ENCODE measurements at places on chromosomes 16 and 17. TPM values are rescaled to one million over a fixed set of nuclear protein-coding genes. Genes with fewer than 3 reads are reported as not detected.

The PPP1R1B gene
- total RNA-seq = not detected

The KRTAP4-3 gene
- total RNA-seq = not detected

The TNK1 gene
- 4.0 TPM for total RNA-seq

The CIITA gene
- total RNA-seq = 0.12 TPM

GRCh38 chr17:66073384-66073783 lies 118.5 kb downstream of the CEP112 start:
- H3K27me3 ChIP-seq = no peaks in the 10 kb centered on the region
- peaks cover 23% of the 10 kb centered on the region for H3K4me1 ChIP-seq
- H3K4me3 ChIP-seq = no peak overlapping the region
- H3K27ac ChIP-seq = no peak overlapping the region
- no peak for DNase-seq

GRCh38 chr16:65697065-65697464 lies 575.2 kb upstream of the CDH11 start:
- H3K27me3 ChIP-seq = no peaks in the 10 kb centered on the region
- DNase-seq = no peak
- no peak overlapping the region for H3K27ac ChIP-seq
- H3K4me3 ChIP-seq = no peak overlapping the region
- no peaks in the 10 kb centered on the region for H3K4me1 ChIP-seq

DNA sequence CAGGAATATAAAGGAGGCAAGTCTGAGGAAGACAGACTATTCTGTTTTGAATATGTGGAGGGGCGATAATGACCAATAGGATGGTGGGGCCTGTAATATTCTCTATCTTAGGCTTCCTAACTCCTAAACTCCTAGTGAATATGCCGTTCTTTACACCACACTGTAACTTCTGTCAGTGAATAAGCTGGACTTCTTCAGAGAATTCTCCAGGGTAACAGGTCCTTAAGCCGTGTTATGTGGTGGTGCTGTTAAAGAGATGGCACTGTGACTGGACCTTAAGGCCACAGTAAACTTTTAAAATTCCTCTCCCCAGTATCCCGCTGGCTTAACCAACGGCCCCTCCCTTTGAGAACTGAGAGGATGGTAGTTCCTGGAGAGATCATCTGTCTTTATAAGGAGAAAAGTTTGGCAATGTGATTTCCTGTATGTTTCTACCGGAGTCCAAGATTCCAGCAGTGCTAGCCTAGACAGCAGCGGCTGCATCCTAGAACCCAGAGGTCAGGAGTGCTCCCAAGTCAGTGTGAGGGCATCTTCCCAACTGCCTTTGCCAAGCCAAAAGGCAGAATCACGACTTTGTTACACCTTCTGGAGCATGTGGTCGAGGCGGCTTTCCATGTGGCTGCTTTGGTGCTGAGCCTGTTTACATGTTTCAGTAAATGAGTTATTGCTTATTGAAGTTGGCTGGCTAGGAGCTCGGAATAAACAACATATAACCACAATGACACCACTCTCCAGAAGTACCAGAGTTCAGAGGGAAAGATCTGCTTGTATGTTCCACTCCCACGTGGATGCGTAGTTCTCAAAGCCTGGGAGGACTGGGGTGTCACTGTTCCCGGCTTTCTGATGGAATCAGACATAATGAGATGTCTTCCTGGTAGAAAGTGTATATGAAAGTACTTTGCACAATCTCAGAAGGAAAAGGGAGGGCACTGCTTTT lies 41.0 kb downstream of the TUBD1 start:
- H3K4me3 ChIP-seq = no peak overlapping the region
- DNase-seq = no peak
- peak overlapping the region; percentile 51 for H3K27ac ChIP-seq
- peaks cover 63% of the 10 kb centered on the region for H3K4me1 ChIP-seq
- H3K27me3 ChIP-seq = no peaks in the 10 kb centered on the region
